Lower lobe of right lung (tissue), 2 donors: ENCODE measurements at places on chromosomes 5 and 9. TPM values are rescaled to one million over a fixed set of nuclear protein-coding genes. Genes with fewer than 3 reads are reported as not detected.

DNA sequence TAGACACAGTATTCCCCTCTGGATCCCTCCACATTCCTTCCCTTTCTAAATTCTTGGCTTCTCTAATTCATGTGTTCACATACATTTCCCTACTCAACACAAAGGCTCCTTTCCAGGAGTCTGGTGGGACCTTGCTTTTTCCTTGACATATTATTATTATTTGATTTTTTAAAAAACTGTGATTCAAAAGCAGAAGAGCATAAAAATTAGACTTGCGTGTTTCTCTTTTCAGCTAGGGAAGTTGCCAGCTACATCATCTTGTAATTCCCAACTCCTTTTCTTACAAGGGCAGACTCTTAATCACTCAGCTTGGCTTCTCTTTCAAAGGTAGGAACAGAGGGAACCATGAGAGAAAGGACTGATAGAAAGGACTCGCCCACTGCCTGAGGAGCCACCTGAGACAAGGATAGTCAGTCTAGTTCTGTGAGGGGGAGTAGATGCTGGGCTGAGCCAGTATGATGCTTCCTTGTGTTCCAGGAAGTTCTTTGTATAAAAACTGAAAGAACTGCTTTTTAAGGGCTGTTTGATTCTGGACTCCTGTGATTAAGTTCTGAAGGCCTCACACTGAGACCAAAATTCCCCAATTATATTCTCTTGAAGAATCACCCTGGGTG lies 51.0 kb upstream of the DPYSL3 start:
- H3K36me3 ChIP-seq: no peaks in the 10 kb centered on the region
- DNase-seq: no peak
- H3K4me1 ChIP-seq: peaks cover 10% of the 10 kb centered on the region
- no peaks in the 10 kb centered on the region for H3K27me3 ChIP-seq

SPAAR gene
- total RNA-seq: 11.9 TPM

NEUROG1 gene
- total RNA-seq: not detected

RANBP17 gene
- 12.3 TPM for total RNA-seq

- H3K36me3 ChIP-seq: no peaks in the 10 kb centered on the region
- H3K27ac ChIP-seq: no peak overlapping the region
- no peak overlapping the region for H3K4me3 ChIP-seq
Observed at GRCh38 chr5:81219389-81219788, 13.7 kb upstream of the CKMT2 start.

GRCh38 chr5:57243286-57244137 lies 69.7 kb downstream of the GPBP1 start:
- DNase-seq: no peak
- H3K27ac ChIP-seq: no peak overlapping the region
- H3K4me3 ChIP-seq: no peak overlapping the region
- H3K4me1 ChIP-seq: peaks cover 4% of the 10 kb centered on the region

DNA sequence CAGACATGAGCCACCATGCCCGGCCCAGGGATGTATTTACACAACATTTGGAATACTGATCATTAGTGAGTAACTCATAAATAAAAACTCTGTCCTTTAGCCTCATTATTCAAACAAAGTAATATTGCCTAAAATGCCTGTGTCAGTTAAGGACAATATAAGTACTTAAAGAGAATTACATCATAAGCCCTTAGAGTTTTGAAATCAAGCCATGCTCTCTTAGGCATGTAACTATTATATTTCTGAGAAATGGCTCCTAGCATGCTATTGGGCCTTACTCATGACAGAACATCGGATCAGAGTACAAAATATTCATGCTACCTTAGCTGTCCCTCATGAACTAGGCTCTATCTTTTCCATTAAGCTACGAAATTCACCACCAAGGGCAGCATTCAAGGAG lies 309.3 kb downstream of the CHSY3 start:
- no peak overlapping the region for H3K4me3 ChIP-seq
- no peaks in the 10 kb centered on the region for H3K36me3 ChIP-seq
- no peak overlapping the region for H3K27ac ChIP-seq
- no peaks in the 10 kb centered on the region for H3K4me1 ChIP-seq
- no peaks in the 10 kb centered on the region for H3K27me3 ChIP-seq

DNA sequence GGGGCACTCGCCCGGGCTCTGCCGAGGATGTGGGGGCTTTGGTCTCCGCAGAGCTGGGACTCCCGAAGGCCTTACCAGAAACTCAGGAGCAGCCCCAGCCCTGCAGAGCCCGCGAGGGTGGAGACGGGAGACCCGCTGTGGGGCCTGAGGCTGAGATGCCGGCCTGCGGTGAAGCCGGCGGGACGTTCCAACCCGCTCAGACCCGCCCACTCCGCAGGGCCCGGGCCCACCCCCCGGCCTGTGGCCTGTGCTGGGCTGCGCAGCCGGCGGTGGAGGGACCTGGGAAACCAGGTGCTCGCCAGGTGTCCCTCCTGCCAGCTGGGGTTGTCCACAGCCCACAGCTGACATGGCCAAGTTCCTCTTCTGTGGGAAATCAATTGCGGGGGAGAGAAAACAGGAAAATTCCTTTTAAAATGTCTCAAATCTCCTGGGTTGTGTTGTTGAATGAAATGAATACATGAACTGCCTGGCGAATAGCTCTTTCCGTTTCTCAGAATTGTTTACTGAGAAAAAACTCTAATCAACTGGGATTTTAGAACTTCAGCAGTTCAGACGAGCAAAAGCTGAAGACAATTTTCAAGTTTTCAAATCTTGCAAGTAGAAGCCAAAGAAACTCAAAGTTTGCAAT lies 49.0 kb upstream of the IRX4 start:
- peak overlapping the region; percentile 56 for H3K27ac ChIP-seq
- H3K36me3 ChIP-seq: no peaks in the 10 kb centered on the region
- no peaks in the 10 kb centered on the region for H3K4me1 ChIP-seq
- no peak for DNase-seq
- peak overlapping the region; percentile 50 for H3K4me3 ChIP-seq
- peaks cover 47% of the 10 kb centered on the region for H3K27me3 ChIP-seq

CAVIN4 gene
- 1.7 TPM for total RNA-seq

GRCh38 chr9:6779417-6780241 lies 21.9 kb downstream of the KDM4C start:
- no peaks in the 10 kb centered on the region for H3K27me3 ChIP-seq
- peaks cover 17% of the 10 kb centered on the region for H3K4me1 ChIP-seq
- H3K36me3 ChIP-seq: no peaks in the 10 kb centered on the region

PBX3 gene
- 46.1 TPM for total RNA-seq
